ENCODE measurements at places on chromosomes 3 and 15.

DNA sequence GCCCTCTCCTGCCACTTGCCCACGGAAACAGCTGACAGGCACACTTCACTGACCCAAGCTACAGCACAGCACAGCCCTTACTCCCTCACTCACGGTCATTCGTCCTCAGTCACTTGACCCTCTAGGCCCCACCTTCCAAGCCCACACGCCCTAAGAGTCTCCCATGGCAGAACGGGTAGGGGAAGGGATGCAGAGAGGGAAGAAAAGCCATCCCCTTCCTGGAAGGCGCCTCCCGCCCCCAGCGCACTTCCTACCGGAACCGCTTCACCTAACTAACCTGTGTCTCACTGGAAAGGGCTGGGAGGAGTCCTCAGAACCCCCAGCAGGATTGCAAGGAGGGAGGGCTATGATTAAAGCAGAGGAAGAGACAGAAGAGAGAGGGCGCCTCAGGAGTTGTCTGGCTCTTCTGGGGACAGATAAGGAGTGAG is 22.9 kb downstream of the EPHB3 start:
- no peak for DNase-seq

- DNase-seq: no peak
These were observed 137.8 kb downstream of the ALCAM start for GRCh38 chr3:105504440-105504951.

GRCh38 chr3:121995161-121996137 is 26.6 kb downstream of the ILDR1 start:
- peak; percentile 54 for DNase-seq

DNA sequence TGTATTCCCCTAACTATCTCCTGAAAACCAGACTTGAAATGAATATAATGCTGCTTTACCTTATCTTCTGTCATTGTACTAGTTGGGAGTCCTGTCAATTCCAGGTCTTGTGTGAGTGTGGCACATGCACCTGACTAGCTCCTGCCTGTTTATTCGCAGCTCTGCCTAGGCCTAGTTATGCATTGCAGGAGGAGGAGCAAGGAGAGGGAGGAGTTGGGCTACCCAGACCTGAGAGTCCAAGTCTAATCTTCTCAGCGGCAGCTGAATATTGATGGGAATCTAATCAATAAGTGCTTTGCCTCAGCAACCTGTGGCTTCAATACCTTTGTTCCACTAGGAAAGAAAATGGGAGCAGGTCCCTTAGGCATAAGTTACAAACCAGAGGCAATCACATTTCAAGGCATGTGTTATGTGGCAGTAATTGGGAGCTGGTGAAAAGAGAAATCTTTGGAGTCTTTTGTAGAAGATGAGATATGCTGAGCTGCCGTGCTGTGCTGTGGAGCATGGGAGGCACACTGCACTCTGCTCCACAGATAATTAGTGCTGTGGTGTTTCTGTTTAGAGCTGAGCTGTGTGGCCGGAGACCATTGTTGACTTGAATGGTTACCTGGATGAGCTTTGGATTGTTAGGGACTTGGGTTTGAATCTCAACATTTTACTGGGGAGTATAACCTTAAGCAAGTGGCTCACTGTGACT is at the start of gene SLC2A2:
Gene SLC2A2 (minus strand): TSS at position 124 of the 697 bp plus-strand sequence. CDS start 50 bp downstream, at position 74.
- DNase-seq: no peak

GRCh38 chr3:10992943-10993728 is 588 bp downstream of the SLC6A1 start:
- DNase-seq: no peak

Data from putamen (tissue), 1 donor.